ENCODE measurements at places on chromosomes 6 and 20.

DNA sequence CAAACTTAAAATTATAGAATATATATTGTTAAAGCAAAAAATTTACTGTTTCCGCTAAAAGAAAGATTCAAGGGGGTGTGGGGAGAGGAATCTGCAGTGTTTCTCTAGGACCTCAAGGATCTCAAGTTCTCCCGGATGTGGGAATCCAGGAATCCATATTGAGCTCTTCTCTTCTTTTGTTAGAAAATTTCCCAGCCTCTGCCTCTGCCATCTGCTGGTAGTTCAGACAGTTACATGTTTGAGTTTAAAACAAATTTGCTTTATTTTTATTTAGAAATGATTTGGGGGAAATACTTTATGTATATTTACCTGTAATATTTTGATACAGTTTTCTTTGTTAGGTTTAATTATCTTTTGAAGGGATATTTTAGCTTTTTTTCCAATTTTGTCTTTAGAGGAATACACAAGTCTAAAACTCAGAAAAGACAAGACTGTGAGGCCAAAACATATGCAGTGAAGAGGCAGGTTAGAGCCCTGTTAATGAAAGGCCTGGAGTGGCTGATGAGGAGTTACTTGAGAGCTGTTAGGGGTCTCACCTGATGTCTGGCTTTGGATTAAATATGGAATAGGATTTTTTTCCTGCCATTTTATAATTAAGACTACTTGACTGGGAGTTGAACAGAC, 268.8 kb downstream of the ARID1B start:
- DNase-seq: no peak

DNA sequence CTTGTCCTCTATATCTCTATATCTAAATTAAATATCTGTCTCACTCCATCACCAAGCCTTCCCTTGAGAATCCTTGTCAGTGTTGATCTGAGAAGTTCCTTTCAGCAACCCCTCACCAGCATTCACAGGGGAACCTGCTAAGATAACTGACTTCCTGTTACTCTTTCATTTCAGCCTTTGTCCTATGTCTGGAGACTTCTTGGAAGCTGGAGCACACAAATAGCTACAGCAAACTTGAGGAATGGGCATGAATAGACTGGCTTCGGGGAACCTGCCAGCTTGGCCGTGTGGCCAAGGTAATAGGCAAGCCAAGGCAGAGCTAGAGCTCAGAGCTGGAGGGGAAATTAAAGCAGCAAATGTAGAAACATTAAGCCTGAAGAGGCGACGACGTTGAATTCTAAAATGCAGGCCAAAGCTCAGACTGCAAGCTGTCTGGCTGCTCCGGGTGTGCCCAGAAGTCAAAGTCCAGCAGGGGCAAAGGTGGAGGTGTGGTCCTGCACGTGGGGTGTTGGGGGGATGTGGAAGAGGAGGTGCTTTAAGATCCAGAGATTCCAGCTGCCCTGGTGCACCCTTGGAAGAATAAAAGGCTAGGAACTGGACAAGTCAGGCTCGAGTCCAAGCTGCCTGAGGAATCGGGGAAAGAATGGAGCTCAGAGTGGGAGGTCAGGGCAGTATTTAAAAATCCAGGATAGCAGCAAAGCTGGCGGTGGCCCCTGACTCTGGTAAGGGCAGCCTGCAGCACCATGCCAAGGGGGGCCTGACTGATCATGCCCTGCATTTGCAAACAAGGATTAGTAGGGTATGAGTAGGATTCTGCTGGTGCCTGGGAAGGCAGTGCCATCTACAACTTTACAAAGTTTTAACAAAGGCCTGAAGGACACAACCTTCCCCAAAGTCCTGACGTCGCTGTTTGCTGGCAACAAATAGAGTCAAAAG, 185.0 kb upstream of the SGK1 start:
- no peak for DNase-seq

GRCh38 chr6:150005761-150006651, 19.3 kb downstream of the RAET1L start:
- no peak for DNase-seq

DNA sequence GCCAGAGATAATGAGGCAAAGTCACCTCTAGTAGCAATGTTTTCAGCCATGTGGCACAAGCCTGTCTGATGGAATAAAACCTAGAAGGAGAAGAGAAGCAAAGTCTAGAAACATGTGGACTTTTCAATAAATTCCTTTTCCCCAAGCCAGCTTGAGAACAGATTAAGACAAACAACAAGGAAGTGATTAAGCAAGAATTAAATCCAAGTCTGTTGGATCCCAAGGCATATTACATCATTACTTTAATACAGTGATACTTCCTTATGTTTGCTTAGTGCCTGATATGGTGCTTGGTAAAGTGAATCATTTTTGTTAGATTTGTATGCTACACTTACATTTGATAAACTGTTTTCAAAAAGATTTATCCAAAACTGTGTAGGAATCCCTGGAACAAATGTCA, 260.3 kb upstream of the FAM83B start:
- no peak for DNase-seq

- no peak for DNase-seq
Measured at GRCh38 chr6:20789162-20789561, 254.9 kb downstream of the CDKAL1 start.

GRCh38 chr6:146065690-146066089, 36.8 kb downstream of the GRM1 start:
- DNase-seq: no peak

DNA sequence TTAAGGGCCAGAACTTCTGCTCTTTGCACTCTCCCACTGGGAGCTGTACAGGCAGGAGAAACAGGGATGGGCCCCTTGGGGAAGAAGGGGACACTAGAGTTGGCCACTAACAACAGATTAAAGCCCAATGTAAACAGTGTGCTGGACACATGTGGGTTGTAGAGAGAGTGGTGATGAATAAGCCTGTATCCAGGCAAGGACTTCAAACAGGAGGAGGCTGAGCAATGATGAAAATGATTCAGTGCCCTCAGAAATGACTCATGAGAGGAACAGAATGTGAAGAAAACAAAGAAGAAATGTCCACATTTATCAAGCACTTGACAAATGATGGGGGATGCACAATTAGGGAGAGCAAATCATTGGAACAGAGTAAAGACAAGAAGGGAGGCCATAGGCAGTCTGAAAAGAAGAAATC, 242.3 kb downstream of the TBX18 start:
- no peak for DNase-seq

DNA sequence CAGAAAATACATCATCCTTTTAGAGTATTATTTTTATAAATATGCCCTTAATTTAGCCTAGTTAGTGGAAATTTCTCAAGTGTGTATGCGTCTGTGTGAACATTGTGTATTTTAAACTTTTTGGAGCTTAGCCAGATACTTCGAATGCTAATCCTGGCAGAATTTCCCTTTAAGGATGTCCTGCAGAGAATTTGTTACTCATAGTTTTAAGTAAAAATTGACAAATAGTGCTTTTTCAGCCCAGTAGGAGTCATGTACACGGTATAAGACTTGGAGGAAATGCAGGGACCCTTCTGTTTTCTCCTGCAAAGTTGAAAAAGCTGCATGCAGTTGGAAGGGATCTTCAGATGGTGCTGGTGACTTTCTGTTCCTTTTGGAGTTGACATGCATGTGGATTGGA, at the start of gene FHL5:
Gene FHL5, plus strand, starts transcription at position 243 of the 400 bp plus-strand sequence. CDS start 40,486 bp downstream, outside the sequence.
- DNase-seq: no peak

DNA sequence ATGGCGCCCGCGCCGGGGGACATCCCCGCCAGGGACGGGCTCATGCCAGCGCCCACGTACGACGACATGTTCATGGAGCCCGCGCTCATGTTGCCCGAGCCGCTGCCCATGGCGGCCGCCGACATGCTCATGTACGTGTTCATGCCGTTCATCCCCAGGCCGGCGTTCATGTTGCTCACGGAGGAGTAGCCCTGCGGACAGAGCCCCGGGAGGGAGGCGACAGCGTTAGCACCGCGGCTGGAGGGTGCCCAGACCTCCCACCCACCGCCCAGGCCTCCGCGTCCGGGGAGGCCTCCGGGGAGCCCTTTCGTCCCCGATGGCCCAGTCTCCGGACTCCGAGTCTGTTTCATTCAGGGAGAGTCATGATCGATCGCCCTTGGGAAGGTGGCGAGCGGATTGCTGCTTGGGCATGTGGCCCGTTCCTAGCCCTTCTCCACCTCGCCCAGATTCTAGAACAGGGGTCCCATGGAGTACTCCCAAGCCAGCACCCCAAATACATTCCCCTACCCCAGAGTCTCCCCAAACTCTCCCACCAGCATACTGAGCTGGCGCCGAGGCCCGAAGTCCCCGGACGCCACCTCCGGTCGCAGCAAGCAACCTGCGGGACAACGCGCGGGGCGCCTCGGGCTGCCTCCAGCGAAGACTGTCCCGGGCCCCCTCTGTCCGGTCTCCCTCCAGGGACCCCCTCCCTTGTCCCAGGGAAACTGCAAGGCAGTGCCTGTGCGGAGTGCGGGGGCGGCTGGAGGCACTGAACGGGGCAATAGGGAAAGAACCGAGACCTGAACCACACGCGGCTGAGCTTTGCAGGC, 1.2 kb downstream of the FOXA2 start:
- DNase-seq: no peak

DNA sequence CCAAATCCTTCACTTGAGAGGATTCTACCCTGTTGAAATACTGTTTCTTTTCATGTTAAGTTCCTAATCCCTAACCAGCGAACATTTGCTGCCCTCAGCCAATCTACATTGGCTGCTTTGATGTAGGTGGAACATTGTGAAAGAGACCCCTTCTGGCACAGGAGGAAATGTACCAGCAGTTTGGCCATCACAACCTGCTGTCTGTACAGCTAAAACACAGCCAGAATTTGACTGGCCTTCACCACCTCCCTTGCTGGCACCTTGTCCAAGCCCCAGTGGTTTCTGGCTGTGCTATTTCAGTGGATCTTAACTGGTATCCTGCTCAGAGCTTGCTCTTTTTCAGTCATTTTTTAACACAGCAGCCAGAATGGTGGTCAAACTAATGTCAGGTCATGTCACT, 202.1 kb upstream of the EPHA7 start:
- DNase-seq: no peak

- no peak for DNase-seq
Measured at GRCh38 chr6:169490246-169490641, 211.6 kb downstream of the WDR27 start.

DNA sequence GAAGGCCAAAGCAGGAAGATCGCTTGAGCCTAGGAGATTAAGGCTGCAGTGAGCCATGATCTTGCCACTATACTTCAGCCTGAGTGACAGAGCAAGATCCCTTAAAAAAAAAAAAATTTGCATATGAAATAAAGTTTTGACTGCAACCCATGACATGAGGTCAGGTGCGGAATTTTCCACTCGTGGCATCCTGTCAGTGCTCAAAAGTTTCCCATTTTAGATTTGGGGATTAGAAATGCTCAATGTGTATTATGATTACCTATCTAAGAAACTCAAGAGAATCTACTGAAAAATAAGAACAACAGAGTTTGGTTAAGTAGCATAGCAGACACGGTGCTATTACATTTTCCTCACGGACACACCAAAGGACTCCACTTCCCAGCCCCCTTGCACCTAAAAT, 11.7 kb downstream of the SLC23A2 start:
- no peak for DNase-seq

- no peak for DNase-seq
Measured at GRCh38 chr20:24116611-24117010, 128.0 kb upstream of the GGTLC1 start.

- no peak for DNase-seq
Measured at GRCh38 chr20:63947638-63948456, 8.4 kb downstream of the UCKL1 start.

GRCh38 chr6:53829698-53830221, 35.0 kb downstream of the LRRC1 start:
- no peak for DNase-seq

DNA sequence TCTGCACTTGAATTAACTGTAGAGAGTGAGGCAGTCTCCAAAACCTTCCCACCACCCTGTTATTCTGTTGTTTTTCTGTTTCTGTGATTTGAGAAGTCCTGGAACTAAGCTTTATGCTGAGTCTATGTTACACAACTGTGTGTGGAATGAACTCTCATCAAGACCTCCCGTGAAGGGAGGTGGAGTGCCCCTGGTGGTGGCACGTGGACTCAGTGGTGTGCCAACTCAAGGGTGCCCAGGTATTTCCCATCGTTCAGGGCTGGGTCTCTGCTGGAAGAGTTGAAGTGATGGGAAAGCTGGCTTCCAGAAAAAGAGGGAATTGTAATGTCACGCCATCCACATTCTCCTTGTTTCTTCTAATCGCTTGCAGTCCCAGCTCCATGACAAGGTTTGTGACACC, 374.2 kb downstream of the SMOC2 start:
- DNase-seq: no peak

DNA sequence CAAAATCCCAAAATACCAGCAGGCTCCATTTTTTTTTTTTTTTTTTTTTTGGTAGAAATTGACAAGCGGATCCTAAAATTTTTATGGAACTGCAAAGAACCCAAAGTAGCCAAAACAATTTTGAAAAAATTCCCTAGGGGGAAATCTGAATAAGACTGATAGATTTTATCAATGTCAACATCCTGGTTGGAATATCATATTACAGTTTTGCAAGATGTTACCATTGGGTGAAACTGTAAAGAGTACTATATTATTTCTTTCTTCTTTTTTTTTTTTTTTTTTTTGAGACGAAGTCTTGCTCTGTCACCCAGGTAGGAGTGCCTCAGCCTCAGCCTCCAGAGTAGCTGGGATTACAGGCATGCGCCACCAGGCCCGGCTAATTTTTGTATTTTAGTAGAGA, 29.4 kb upstream of the BEND3 start:
- DNase-seq: no peak

- no peak for DNase-seq
Measured at GRCh38 chr6:84623956-84624680, 140.3 kb downstream of the TBX18 start.

DNA sequence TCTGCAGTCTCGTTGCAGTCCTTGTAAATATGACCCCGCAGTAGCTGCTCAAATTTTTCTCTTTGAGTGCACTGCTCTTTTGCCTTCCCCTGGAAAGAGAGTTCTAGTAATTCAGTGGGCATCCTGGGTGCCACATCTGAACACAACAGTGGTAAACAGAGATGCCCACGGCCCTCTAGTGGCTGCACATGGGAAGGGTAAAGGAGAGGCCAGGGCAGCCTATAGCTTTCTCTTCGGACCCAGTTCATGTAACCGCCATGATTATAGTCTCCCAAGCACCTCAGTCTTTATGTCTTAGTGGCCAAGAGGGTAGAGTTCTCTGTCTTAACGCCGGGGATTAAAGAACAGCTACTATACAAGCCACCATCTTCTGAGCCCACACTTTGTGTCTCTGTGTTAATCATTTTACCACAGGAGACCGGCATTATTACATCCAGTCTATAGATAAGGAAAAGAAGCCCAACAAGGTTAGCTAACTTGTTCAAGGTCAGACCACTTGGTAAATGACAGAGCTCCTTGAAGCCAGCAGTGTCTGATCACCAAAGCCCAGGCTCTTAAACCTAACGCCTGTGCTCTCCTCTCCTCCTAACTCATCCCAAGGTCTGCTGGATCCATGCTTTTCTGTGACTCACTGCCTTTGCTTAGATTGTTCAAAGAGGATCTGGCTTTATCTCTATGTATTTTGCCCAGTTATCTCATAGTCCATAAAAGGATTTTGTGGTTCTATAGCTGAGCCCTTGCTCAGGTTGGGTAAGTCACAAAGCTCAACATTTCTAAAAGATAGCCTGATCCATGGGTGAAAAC, 81.8 kb downstream of the ISM1 start:
- peak; percentile 14 for DNase-seq

DNA sequence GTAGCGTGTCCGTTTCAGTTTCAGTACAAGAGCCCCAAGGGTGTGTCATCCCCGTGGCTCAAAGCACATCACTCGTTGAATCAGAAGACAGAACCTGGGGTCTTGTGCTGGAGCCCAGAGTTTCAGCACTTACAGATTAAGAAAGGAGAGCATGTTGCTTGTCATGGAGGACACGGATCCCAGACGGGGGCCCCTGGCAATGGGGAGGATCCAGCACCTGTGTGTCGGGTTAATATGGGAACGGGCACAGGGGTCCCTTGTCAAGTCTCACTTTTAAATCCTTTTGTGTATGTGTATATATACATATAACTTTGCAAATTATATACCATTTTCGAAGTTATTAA, 23.4 kb downstream of the THBS2 start:
- no peak for DNase-seq
